ENCODE measurements at places on chromosomes 5 and 9.
A peak's percentile ranks its signal among the peaks of the same experiment; 100 is the strongest.

DNA sequence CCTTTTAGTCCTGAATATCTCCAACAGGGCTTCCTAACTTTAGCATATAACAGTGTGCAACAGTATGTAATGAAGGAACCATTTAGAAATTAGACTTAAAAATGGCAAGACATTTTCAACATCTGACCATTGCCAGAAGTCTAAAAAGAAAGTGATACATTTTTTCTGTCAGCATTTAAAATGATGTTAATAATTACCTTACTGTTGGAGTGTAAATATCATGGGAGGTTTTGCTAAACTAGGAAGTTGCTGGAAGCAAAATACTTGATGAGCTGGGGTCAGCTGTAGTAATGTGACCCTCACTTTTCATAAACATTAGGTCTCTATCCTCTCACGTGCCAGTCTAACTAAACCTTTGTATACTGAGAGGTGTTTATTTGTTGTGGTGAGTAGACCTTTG is 68.8 kb downstream of the NTRK2 start:
- DNase-seq: no peak

DNA sequence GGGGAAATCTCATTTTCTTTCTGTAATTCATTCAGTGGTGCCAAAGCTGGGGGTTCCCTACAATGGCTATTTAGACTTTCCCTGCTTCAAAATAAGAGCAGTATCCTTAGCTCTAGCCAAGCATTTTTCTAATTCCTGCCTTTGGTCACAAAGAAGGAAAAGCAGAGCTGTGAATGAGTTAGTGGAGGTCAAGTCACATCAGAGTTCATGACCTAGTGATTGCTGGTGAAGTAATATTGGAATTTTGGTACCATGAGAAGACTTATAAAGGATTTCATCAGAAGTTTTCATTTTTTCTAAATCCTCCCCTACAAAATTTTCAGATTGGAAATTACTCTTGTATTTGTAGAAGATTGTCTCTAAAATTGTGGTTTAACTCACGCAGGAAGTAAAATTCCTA is 28.0 kb downstream of the DNAJC21 start:
- DNase-seq: no peak

GRCh38 chr9:98944734-98945074 is 997 bp downstream of the COL15A1 start:
- no peak for DNase-seq

DNA sequence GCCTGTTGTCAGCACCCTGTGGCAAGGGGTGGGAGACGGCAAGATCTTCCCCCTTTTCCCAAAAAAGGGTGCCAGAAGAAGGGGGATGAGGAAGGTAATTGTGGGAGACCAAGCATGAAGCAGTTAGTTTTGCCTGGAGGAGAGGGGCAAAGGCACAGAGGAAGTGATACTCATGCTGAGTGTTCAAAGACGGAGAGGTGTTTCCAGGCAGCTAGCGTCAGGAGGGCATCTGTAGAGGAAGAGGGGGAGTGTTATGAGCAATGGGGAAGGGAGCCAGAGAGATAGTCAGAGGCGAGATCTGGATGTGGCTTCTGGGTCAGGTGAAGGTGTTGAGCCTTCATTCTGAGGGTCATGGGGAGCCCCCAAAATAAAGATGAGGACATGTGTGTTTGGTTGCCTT is 26.9 kb upstream of the ADAM19 start:
- DNase-seq: no peak

DNA sequence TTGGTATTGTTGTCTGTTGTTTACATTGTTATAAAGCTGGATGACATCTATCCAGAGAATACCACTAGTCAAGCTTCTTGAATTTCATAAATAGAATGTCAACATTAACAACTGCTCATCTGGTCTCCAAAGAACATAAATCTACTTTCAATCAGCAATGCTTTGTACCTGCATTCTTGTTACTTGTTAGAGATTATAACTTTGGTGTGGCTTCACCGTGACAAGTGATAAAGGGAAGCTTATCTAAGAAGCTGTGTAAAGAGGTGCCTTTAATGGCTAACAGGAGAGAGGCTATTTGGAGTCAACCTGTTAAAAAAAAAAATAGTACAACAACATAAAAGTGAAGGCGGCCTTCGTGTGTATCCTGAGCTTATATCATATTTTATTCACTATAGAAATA is 41.8 kb downstream of the MUSK start:
- DNase-seq: no peak

DNA sequence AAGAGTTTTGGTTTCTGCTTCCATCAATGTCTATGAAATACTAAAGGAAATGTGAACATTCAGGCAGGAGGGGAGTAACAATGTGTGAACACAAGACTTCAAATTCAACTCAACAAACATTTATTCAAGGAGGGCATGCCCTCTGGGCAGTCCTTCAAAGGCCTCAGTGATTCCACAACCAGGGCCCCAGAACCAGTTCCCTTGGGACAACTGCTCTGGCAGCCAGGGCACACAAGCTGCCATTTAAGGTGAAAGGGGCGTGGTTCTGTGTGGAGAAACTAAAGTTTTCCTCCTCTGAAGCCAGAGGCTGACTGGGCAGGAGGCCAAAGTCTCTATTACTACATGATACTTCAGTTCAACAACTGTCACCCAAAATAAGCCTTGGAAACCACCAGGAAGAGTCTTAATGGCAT is 3.2 kb downstream of the RBM18 start:
- DNase-seq: no peak

GRCh38 chr9:20289423-20290010 is 332.8 kb downstream of the MLLT3 start:
- no peak for DNase-seq

DNA sequence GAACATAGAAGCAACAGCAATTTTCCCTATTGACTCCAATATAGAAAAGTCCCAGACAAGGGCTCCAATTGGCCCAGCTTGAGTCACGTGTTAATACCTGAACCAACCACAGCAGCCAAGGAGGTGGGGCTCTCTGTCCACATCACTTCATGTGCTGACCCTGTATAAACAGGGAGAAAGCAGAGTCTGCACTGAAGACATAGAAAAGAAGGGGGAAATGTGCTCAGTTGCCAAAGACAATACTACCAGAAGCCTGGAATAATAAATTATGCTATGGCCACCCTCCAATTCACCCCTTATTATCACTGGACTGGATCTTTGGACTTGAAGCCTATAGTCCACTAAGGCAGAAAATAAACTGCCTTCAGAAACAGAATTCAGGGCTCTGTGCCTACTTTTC is 275.4 kb downstream of the EPB41L4A start:
- no peak for DNase-seq

GRCh38 chr5:139757727-139758509 is 37.7 kb upstream of the PSD2 start:
- no peak for DNase-seq

DNA sequence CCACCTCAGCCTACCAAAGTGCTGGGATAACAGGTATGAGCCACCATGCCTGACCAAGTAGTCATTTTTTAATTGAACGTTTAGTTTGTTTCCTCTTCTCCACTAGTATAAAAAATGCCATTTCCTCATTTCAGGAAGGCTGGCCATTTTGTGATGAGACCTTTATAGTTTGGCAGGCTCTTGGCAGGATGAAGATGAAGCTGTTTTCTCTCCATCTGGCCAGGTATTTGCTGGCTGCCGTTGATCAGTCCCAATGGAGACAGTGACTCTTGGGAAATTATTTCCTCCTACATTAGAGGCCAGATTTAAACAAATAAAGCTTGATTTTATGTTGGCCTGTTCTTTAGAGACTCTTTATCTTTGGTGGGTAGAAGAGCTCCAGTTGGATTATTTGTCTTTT is 199.0 kb downstream of the ARHGAP26 start:
- no peak for DNase-seq

- no peak for DNase-seq
Measured at GRCh38 chr9:96555567-96556386, 63.9 kb downstream of the CDC14B start.

DNA sequence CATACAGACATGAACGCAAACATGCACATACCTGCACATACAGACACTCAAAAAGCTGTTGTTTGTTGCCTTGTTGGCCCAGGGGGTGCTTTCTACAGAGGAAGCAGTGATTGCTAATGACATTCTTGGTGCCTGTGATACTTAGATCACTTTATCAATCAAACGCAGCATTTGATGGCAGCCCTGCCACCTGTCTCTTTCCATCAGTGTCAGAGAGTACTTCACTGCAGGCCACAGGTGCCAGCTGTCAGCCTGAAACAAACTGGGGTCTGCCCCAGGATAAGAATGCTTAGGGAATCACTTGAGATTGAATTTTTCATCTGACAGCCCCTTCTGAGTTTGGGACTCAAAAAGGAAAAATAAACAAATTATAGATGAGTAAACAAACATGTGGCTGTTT is 388.9 kb upstream of the SGCD start:
- DNase-seq: no peak

DNA sequence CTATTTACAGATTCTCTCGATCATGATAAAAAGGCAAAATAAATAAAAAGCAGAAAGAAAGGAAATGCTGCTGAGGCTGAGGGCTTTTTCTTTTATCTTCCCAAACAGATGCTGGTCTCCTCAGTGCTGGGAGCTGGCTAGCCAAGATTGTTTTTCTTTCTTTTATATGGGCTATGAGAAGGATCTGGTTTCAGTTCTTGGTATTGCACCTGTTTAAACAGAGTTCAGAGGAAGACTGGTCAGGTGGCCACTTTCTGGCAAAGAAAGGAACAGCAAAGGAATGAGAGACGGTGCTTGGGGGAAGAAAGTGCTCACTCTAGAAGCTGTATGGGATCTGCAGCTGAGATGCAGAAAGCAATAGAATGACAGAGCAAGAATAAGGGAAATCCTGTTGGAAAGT is 88.9 kb downstream of the SLF1 start:
- DNase-seq: no peak

GRCh38 chr5:172199446-172199845 is 5.5 kb downstream of the EFCAB9 start:
- DNase-seq: no peak

DNA sequence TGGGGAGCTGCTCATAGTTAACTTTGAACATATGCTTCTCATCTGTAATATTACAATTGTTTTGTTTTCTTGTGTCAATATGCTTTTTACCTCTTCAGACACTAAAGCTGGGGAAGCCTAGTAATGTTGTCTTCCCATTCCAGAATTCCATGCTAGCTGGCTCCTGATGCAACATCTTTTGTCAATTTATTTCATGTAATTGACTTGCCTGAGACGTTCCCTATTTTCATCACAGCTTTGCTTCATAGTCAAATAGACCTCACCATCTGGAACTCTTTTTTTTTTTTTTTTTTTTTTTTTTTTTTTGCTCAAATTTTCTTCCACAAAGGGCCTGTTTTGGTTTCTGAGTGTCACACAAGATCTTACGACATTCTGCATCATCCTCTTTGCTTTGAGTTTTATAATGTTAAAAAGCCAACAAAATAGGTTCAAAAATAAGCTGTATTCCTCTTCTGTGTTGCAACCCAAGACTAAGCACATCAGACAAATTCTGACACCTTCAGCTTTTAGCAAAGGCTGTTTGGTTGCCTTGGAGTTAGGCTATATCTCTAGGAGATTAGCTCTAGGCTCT is 235.2 kb downstream of the NR3C1 start:
- DNase-seq: no peak

- no peak for DNase-seq
Measured at GRCh38 chr5:119136666-119137318, 65.9 kb downstream of the DMXL1 start.

GRCh38 chr9:28004900-28005299 is 431.6 kb upstream of the C9orf72 start:
- DNase-seq: no peak

DNA sequence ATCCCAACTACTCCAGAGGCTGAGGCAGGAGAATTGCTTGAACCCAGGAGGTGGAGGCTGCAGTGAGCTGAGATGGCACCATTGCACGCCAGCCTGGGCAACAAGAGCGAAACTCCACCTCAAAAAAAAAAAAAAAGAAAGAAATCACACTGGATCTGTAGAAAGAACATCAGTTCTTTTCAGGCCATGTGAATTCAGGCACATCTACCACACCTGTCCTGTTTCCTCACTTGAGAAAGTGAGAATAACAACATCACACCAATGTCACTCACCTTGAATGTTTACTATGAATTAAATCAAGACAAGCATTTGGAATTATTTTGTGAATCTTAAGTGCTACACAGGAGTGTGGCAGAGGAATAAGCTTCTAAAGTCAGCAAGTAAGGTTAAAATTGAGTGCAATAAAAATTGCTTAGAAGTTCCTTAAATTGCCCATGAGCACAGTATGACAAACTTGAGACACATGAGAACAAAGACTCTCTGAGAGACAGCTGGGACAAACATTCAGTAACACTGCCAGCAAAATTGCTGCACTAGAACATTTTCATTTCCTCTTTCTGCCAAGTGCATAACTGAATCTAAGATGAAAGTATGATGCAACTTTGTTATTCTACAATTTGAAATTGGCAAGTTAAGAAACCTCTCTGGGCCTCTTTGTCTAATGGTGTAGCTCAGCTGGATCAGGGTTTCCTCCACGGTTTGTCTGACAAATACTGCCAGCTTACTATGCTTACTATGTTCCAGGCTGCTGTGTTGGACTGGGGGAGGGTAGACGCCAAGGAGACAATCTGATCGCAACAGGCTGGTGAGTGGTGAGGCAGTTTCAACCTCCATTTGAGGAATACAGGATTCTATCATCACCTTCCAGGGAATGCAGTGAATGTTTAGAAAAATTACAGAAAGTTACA is 1.9 kb upstream of the RIC1 start:
- peak; percentile 8 for DNase-seq

DNA sequence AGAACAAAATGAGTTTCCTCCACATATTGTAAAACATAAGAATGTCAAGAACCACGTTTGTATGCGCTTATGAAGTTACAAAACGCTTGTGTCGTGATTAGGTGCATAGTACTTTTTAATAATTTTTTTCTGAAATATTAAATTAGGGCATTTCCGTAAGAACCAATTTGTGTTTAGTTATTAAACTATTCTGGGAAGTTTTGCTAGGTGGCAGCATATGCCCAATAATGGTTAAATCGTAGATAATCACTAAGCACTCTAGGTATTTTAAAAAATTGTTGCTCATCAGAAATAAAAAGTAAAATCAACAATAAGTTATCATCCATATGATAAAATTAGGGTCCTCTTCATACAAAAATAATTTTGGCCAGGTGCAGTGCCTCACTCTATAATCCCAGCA is 5.4 kb downstream of the SRFBP1 start:
- no peak for DNase-seq

DNA sequence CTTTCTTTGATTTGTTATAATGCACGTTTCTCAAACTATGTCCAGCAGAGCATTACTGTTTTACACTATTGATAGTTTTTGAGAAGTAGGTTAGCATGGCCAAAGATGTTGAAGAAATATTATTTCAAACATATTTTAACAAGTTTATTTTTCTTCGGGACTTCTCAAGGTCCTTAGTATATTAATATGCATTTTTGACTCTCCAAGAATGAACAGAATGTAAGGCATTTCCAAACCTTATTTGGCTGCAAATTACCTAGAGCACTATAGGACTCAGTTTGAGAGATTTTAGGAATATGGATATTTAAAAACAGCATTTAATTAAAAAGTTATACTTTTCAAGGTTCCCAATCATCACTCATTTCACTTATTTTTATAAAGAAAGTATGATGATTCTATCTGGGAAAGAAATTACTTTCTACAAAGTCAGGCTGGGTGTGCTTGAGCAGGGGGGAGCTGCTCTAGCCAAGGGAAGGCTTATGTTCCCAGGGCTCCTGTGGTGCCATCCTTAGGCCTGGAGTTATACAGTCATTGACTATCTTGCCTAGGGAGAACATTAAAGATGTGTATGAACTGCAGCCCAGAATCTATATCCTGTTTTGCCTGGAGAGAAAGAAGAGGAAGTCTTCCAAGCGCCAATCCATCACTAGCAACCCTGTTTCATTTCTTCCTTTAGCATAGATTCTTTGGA is 27.6 kb upstream of the NREP start:
- DNase-seq: no peak

GRCh38 chr9:13139641-13140171 is 139.8 kb downstream of the MPDZ start:
- no peak for DNase-seq

- DNase-seq: no peak
Measured at GRCh38 chr5:179619776-179620175, 3.7 kb downstream of the HNRNPH1 start.
